NCI-H446 treated with DMSO at 0.1 percent for 48 hours (cell line): ENCODE measurements at places on chromosomes 2 and 18.

DNA sequence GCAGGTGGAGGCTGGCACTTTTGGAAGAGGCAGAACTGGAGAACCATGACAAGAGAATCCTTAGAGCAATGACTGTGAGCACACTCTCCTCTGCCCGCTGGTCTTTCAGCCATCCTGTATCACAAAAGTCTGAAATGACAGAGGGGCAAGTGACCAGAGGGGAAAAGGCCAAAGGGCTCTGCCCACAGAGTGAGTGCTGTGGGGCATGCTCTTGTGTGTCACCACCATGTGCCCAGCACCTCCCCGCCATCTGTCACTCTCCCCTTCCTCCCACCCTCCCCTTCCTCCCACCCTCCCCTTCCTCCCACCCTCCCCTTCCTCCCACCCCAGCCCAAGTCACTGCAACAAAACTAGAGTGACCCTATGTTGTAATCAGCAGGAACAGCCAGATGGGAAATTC lies 31.9 kb downstream of the DAW1 start:
- DNase-seq: no peak

GRCh38 chr2:136764452-136765255 lies 691 bp upstream of the THSD7B start:
- DNase-seq: no peak

DNA sequence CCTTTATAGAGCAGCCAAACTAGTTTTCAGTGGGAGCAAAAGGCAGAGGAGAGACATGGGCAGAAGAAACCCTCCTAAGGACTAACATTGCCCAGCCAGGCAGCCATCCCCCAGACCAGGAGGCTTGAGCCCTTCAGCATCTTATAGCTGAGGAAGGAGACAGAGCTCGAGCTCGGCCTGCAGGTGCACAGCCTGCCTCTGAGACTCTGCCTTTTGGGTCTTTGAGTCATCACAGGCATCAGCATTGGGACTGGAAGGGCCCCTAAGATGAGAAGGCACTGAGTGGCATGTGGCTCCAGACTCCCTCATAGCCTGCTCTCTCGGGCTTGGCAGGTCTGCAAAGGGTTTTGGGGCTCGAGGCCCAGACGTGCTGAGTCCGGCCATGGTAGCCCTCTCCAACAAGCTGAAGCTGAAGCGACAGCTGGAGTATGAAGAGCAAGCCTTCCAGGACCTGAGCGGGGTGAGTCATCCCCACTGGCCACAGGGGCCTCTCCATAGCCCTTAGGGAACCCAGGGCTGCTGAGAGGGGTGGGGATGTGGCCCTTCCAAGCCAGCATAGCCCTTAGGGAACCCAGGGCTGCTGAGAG lies 84.1 kb downstream of the EPAS1 start:
- no peak for DNase-seq

DNA sequence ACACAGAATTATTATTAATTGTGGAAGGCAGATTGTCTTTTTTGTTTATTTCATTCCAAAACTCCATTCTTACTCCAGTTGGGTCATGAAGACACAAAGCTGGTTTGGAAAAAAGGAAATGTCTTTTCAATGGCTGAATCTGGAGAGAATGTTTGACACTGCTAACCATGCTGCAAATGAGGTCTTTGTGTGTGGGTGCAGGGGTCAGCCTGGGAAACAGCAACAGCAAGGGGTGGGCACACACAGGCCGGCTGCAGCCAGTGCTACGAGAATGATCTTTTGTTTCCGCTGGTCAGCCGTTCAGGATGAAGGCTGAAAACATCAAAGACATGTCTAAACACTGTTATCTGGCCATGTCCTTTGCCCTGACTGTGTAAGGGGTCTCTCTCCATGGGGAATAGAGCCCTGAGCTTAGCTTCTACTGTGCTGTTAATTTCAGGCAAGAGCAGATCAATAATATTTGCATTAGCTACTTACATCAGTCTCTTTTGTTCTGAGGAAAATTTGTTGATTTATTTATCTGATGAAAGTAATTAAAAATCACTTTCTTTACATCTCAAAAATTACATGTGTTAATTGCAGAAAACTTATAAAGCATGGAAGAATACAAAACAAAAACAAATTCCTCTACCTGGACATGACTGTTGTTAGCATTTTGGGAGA lies 33.3 kb upstream of the E2F6 start:
- no peak for DNase-seq

DNA sequence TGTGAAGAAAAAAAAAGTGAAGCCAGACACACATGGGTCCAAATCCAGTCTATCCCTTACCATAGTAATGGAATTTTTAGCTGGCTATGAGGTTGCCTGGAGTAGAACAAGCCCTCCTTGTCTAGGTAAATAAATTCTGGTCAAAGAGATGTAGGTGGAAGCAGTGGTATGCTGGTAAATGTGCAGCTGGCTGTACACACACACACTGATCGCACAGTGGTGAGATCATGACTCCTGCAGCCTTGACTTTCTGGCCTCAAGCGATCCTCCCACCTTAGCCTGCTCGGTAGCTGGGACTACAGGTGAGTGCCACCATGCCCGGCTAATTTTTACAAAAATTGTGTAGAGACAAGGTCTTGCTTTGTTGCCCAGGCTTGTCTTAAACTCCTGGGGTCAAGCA lies 90.5 kb upstream of the FBXO11 start:
- DNase-seq: no peak

DNA sequence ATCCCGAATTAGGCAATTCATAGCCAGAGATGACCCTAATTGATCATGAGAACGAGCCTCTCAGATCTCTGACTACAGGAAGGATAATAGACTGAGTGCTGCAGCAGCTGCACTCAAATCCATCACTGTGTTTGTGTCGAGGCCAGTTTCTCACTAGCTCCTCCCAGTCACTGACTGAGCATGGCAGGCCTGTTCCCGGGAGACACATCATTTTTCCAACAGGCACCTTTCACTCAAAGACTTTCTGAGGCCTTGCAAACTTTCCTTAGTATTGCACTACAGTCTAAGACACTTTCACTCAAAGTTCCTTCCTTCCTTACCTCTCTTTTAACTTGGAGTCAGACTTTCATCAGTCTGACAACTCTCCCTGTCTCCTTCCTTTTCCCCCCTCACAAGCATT lies 13.7 kb downstream of the SOS1 start:
- DNase-seq: no peak
